ENCODE measurements at places on chromosomes 11 and 22.

DNA sequence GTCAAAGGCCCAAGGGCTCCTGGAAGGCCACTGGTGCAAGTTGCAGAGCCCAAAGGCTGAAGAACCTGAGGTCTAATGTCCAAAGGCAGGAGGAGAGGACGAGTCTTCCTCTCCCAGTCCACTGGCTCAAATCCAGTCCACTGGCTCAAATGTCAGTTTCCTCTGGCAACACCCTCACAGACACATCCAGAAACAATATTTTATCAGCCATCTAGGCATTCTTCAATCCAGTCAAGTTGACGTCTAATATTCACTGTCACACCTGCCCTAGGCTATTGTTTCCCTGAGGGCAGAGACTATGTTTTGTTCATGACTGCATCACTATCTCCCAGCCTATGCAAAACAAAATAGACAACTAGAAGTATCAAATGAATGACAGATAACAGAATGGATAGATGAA is 148.1 kb downstream of the SPON1 start:
- DNase-seq = no peak

DNA sequence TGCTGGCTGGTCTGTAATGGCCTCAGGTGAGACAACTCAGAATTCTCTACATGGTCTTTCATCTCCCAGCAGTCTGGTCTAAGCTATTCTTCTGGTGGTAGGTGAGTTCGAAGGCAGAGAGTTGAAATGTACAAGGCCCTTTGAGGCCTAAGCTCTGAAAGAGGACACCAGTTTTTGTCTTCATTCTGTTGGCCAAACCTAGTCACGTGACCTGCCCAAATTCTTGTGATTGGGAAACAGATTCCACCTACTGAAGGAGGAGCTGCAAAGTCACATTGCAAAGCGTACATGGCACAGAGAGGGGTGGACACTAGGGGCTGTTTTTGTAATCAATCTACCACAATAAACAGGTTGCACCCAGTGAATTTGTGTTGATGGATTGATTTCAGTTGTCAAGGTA is 193.5 kb downstream of the NAV2 start:
- no peak for DNase-seq

GRCh38 chr11:14975252-14975587 is 3.1 kb upstream of the CALCA start:
- no peak for DNase-seq

GRCh38 chr11:120211522-120212258 is 858 bp downstream of the OAF start:
- DNase-seq = peak; percentile 59

GRCh38 chr22:50700387-50701075 is 27.9 kb downstream of the SHANK3 start:
- no peak for DNase-seq

DNA sequence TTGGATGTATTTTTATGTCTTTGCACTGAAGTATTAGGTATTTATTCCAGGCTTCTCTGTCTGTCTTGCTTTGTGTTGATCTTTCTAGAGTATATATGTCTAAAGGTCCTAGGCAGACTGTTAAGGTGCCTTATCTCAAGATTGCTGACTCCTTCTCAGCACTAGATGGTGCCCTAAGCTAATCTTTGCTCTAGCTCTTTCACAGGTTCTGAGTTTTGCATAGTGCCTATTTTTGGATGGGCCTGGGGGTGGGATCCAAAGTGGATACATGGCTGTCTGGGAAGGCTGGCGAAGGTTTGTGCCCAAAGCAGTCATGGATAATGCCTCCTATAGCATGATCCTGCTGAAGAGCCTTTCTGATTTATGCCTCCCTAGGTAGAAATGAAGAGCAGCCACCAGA is 154.9 kb downstream of the TRPC6 start:
- DNase-seq = no peak

DNA sequence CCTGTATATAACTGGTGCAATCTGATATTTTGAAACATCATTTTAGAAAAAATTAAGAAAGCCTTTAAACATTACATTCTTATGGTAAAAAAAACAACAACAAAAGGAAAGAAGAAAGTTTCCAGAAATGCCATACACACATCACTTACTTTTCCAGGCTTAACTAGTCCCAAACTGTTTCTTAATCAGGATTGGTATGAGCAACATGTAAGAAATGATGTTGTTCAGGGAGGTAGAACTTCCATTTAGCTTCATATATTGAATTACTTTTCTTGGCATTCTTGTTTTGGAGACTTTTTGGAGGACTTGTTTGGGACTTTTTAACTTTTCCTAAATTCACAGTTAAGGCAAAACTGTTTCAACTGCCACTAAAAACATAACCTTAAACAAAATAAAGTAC is 791.5 kb downstream of the METTL15 start:
- DNase-seq = no peak

DNA sequence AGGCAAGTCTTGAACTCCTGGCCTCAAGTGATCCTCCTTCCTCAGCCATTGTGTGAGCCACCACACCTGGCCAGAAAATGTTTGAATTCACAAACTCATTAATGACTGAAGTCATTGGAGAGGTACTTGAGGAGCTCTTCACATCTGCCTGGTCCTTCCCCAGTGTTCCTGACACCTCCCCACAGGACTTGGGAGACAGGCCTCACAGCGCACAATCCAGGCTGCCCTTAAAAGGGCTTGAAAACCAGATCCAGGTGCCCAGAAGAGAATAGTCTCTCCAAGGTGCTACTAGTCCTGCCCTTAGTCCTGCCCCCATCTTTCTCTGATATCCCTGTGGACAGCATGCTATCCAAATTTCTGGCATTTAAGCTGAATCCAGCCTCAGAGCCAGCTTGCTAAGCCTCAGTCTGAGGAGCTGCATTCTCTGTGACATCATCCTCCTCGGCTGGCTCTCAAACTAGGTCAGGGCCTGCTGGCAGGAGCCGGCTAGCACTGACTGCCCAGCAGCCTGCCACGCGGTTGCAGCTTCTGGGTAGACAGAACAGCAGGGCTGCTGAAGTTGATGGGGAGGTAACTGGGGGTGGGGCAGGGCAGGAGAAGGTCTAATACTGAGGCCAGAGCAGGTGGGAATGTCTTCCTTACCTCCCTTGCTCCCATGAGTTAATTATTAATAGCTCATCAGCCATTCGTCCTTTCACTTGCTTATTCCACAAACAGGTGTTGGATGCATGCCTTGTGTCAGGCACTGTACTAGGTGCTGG is 35.3 kb upstream of the NECTIN1 start:
- DNase-seq = no peak

All from stimulated activated effector memory CD8-positive, alpha-beta T cell treated with anti-CD3 and anti-CD28 coated beads, Interleukin-12 subunit alpha, Interleukin-12 subunit beta, amount 100 ng/mL, for 72 hours (primary cell).